ENCODE measurements at places on chromosomes 1 and 21.

GRCh38 chr1:170853302-170853701, 82.0 kb upstream of the MROH9 start:
- no peak for DNase-seq

- no peak for DNase-seq
Observed at GRCh38 chr1:67110352-67110751, 24.4 kb downstream of the C1orf141 start.

- DNase-seq, result peak; percentile 27
Observed at GRCh38 chr1:232335261-232335660, 294.7 kb downstream of the SIPA1L2 start.

DNA sequence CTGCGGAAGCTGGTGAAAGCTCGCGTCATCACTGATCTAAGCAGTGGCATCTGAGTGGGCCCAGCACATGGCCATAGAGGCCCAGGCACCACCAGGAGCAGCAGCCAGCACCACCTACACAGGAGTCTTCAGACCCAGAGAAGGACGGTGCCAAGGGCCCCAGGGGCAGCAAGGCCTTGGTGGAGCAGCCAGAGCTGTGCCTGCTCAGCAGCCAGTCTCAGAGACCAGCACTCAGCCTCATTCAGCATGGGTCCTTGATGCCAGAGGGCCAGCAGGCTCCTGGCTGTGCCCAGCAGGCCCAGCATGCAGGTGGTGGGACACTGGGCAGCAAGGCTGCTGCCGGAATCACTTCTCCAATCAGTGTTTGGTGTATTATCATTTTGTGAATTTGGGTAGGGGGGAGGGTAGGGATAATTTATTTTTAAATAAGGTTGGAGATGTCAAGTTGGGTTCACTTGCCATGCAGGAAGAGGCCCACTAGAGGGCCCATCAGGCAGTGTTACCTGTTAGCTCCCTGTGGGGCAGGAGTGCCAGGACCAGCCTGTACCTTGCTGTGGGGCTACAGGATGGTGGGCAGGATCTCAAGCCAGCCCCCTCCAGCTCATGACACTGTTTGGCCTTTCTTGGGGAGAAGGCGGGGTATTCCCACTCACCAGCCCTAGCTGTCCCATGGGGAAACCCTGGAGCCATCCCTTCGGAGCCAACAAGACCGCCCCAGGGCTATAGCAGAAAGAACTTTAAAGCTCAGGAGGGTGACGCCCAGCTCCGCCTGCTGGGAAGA, 3.2 kb upstream of the ARTN start:
- peak; percentile 28 for DNase-seq

Measured in activated CD4-positive, alpha-beta memory T cell treated with anti-CD3 and anti-CD28 coated beads for 36 hours (primary cell).